HL-60 (cell line): ENCODE measurements at places on chromosomes 6 and 20.

DNA sequence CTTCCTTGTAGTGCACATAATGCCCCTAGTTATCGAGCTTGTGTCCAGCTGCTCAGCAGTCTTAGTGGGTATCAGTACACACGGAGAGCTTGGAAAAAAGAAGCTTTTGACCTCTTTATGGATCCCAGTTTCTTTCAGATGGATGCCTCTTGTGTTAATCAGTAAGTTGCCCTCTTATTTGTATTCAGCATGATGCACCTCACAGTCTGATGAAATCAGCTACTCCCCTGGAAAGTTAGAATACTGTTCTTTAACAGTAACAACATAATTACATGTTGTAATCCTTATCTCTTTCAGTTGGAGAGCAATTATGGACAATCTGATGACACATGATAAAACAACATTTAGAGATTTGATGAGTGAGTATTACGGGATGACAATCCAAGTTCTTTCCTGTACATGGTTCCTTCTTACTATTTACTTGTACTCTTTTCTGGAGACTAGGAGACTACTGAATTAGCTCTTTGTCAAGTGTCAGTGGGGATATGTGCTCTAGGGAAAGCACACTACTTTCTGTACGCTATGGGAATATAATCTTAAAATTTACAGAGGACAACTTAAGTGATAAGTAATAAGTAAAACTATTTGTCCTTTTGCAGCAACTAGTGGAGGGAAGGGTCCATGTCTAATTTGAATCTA is 39.1 kb downstream of the PGM3 start:
- no peak for DNase-seq

DNA sequence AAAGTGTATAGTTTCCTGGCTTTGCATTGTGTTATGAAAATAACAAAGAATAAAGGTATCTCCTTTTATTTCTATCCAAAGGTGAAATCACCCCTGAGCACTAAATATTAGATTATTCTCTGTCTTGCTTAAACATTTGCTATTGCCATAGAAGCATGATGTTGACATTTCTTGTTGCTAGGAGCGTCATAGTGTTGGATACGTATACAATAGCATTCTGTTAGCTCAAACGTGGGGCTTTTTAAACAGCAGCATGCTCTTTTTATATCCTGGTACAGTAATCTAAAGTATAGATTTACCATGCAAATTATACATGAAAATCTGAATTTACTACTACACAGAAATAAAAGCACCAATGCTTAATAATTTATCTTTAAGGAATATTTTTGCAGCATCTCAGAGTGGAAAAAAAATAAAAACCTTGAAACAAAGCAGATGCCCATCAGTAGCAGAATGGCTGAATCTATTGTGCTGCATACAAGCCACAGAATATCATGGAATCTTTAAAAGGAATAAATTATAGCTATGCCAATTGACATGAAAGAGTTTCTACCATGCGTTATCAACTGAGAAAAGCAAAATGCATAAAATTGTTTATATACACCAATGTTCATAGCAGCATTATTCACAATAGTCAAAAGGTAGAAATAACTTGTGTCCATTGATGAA is 9.6 kb upstream of the HSF2 start:
- DNase-seq, result no peak

DNA sequence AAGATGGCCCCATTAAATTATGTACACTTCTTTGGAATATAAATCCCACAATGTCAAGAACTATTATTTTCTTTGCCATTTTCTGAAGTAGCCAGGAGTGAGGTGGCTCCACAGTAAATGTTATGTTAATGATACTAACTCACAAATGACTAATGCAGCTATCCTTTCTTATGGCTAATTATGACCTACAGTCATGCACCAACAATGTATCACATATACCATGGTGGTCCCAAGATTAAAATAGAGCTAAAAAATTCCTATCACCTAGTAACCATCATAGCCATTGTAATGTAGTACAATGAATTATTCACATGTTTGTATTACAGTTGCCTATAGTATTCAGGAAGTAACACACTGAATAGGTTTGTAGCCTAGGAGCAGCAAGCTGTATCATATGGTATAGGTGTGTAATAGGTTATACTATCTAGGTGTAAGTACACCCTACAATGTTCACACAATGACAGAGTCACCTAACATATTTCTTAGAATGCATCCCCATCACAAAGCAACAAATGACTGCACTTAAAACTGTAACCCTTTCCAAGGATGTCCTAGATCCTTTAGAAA is 15.3 kb downstream of the ECHDC1 start:
- no peak for DNase-seq

- no peak for DNase-seq
These were observed 65.5 kb downstream of the PPP1R3G start for GRCh38 chr6:5150551-5151075.

GRCh38 chr6:151493161-151493803 is 535 bp upstream of the CCDC170 start:
- DNase-seq, result no peak
